KBM-7 (cell line): ENCODE measurements at places on chromosomes 3 and 15.

- peak; percentile 45 for DNase-seq
These were observed 314.8 kb upstream of the CTDSPL start for GRCh38 chr3:37546876-37547275.

DNA sequence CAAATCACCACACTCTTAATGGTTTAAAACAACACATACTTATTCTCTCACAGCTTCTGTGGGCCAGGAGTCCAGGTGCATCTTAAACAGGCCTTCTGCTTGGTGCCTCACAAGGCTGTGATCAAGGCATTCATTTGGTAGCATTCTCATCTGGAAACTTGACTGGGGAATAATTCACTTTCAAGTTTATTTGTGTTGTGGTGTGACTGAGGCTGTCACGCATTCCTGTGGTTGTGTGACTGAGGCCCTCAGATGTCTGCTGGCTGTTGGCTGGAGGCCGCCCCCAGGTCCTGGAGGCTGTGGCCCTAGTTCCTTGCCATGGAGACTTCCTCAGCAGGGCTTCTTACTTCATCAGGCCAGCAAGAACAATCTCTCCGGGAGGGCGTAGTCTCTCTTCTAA, 16.9 kb upstream of the FAM3D start:
- peak; percentile 5 for DNase-seq

- peak; percentile 86 for DNase-seq
These were observed 125.2 kb downstream of the OCA2 start for GRCh38 chr15:27973886-27974285.

- no peak for DNase-seq
These were observed 323.9 kb upstream of the IGF1R start for GRCh38 chr15:98324341-98324970.

- no peak for DNase-seq
These were observed 53.4 kb upstream of the PRICKLE2 start for GRCh38 chr3:64278625-64279024.

GRCh38 chr3:149330609-149331331, 2.7 kb downstream of the TM4SF18 start:
- no peak for DNase-seq

GRCh38 chr15:38111070-38111469, 141.6 kb upstream of the SPRED1 start:
- DNase-seq, result no peak

- DNase-seq, result peak; percentile 27
These were observed 257.2 kb upstream of the NECTIN3 start for GRCh38 chr3:110814170-110815007.

DNA sequence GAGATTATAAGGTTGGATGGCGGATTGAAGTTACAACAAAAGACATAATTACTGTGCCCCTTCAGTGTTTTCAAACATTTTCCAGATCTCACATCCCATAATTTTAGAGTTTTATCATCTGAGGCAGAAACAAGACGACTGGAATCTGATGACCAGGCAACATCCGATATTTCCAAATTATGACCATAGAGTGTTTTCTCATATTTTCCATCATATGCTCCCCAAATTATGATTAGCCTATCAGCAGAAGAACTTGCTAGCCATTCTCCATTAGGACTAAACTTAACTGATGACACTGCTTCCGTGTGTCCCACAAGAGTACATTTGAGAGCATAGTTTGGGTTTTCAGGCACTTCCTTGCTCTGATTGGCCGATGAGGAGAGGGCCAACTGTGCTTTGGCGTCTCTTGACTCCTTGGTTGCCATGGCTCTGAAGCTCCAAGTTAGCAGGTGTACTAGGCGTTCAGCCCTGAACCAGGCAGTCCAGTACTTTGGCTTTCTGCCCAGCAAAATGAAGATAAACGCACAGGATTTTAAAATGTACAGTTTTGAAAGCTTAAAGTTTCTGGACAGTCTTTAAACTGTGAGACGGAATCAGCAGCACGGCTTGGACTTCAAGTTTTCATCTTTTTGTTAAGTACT, 638 bp downstream of the WDR5B start:
- peak; percentile 55 for DNase-seq

DNA sequence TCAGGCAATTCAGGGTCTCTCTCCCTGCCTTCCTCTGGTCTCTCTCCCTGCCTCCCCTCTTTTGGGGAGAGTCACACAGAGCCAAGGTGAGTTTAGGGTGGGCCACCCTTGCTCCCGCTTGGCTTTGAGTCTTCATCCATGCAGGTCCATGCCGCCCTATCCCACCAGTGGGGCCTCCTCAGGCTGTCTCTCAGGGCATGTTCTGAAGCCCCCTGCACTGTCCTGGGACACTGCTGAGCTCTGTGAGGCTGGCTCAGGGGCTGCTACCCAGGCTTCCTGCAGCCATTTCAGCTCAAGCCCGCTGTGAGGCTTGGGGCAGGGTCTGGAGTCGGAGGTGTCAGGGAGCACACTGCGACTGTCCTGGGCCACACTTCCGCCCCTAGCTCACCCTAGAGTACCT, 203.1 kb downstream of the SSR3 start:
- no peak for DNase-seq

GRCh38 chr3:152040319-152040718, 166.9 kb downstream of the SUCNR1 start:
- no peak for DNase-seq

DNA sequence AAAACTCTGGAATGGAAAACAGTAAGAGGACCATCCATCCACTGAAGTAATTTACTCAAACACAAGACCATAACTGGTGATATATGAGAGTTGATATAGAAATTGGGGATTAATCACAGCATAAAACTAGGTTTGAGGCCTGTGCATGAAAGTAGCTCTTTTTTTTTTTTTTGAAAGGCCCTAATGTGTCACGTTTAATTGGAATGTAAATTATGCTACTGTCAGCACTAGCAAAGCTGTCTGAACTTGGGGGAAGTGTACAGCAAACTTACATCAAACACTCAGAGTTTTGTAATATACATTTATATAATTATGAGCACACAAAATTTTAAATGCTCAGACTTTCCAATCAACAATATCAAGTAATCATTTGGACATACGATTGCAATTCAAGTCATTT, 154.1 kb downstream of the GREM1 start:
- no peak for DNase-seq

DNA sequence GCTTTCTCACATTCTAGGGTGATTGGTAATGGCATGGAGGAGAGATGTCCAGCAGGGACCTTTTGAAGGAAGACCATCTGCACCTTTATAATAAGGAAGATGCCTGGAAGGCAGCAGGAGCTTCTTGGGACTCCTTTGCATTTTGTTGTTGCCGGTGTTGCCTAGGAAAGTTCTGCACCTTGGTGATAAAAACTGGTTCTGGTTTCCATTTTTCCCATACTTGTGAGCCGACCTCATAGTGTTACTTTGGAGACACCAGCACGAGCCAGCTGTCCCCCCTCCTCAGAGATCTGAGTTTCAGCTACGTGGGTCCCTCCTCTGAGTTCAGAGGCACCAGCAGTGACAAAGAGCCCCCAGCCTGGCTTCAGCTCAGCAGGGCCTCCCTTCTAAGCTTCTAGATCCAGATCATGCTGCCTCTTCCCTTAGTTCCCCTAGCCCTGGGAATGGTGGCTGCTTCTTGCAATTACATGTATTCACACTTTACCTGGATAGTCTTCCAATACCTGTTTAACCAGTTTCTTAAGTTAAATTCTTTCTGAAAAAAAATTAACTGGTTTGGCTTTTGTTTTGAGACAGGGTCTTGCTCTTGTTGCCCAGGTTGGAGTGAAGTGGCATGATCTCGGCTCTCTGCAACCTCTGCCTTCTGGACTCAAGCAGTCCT, 18.0 kb upstream of the FSTL1 start:
- no peak for DNase-seq

DNA sequence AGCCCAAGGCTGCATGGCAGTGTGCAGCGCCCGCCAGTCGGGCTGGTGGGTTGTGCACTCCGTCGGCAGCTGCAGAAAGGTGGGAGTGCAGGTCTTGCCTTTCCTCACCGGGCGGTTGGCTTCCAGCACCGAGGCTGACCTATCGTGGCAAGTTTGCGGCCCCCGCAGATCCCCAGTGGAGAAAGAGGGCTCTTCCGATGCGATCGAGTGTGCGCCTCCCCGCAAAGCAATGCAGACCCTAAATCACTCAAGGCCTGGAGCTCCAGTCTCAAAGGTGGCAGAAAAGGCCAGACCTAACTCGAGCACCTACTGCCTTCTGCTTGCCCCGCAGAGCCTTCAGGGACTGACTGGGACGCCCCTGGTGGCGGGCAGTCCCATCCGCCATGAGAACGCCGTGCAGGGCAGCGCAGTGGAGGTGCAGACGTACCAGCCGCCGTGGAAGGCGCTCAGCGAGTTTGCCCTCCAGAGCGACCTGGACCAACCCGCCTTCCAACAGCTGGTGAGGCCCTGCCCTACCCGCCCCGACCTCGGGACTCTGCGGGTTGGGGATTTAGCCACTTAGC, 4.3 kb downstream of the ISL2 start:
- DNase-seq, result no peak

GRCh38 chr3:346186-346585, 149.6 kb downstream of the CHL1 start:
- no peak for DNase-seq

- DNase-seq, result no peak
These were observed 24.1 kb downstream of the RASGRP1 start for GRCh38 chr15:38540510-38540909.

- DNase-seq, result peak; percentile 85
These were observed 23.9 kb upstream of the SLTM start for GRCh38 chr15:58957101-58957973.

DNA sequence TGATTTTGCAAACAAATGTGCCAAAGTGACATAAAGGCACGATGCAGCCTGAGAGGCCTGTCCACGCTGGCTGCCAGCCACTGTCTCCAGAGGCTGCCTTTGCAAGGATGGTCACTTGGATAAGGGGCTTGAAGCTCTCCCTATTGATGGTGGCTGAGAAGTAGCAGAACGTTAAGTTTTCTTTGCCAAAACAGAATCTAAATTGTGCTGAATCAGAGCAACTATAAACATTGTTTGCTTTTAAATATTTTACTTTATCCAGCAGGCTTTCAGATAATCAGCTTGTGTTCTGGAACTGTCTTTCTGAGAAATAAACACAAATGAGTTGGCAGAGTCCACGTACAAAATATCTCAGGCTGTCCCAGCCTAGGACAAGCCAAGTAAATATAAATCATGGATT, 23.8 kb upstream of the CNBP start:
- DNase-seq, result no peak

- DNase-seq, result no peak
These were observed 218.9 kb downstream of the PDZRN3 start for GRCh38 chr3:73405853-73406252.

DNA sequence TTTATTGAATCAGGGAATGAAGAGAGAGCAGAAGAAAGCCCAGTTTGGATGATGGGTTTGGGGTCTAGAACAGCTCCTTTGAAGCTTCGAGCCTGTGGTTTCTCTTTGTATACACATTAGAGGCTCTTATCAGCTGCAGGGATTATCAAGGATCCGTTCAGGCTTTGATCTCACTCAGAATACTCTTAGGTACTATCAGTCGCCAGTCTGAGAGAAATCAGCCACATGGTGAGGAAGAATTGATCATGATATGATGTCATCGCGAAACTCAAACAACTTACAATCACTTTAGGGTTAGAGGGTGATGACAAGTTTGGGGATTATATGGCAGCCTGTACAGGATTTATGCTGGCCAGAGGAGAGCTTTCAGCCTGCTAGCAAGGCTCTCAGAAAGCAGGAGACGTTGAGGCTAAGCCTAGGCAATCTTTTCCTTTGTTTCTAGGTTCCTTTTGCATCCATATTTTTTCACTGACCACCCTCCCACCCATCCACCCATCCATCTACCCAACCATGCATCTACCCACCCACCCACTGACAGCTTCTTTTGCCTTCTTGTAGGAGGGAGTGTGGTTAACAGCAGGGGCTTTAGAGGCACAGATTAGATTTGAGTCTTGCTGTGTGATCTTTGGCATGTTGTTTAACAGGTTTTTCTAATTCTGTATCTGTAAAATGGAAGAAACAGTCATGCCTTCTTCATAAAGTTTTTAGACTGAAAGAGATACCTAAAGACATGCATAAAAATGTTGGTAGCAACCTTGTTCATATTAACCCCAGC, 330.4 kb upstream of the LRRFIP2 start:
- no peak for DNase-seq

DNA sequence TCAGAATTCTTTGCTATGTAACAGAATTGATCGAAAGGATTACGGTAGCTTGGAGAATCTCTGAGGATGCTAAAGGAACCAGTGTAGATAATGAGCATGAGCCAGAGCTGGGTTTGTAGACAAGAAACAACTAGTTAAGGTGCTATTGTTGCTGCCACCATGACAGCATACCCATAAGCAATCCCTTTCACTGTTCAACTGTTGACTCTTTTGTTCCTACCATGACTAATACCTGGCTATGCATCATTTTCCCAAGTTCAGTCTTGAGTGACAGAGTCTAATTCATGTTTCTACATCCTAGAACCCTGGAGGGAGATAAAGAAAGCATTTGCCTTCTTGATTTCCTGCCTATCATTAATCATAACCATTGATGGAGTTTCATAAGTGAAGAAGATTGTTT, 600.3 kb downstream of the OTOL1 start:
- DNase-seq, result no peak

DNA sequence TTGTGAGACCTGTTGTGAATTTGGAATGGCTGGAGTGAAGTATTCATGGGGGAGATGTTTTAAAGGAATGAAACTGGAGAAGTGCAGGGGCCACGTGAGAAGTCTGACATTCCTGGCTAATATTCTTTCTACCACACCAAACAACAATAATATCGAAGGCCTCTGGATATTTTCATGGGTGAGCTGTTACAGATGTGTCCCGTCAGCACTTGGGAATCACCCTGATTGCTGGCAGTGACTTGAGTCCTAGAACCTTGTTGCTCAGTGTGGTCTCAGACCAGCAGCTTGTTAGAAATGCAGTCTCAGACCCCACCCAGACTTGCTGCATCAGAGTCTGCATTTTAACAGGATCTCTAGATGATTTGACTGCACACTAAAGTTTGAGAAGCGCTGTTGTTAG, 113.8 kb downstream of the ITPR1 start:
- DNase-seq, result no peak

GRCh38 chr3:177883957-177884356, 652.3 kb upstream of the KCNMB2 start:
- DNase-seq, result peak; percentile 31

DNA sequence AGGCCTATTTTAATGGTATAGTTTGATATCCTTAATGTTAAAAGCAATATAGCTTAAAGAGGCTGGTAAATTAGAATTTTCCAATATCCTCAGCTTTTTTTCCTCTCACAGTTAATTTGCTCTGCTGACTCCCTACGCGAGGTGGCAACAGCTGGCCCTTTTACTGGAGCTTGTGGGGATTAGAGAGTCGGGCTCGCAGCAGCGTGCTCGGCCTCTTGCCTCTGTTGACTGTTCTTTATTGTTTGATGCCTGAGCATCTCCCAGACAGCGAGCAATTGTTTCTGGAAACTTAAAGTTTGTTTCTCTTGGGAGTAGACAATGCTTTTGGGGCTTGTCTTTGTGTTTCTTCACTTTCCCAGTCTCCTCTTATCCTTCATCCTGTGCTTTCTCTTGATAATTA, 80.8 kb downstream of the OPA1 start:
- no peak for DNase-seq

GRCh38 chr3:167397826-167398225, 17.7 kb upstream of the ZBBX start:
- no peak for DNase-seq

DNA sequence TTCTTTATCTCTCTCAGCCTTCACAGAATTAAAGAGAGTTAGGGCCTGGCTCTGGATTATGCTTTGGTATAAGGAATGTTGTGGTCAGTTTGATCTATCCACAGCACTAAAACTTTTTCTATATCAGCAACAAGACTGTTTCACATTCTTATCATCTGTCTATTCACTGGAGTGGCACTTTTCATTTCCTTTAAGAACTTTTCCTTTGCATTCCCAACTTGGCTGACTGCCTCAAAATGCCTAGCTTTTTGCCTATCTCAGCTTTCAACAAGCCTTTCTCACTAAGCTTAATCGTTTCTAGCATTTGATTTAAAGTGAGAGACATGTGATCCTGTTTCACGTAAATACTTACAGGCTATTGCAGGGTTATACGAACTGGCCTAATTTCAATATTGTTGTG, 471.8 kb downstream of the GBE1 start:
- no peak for DNase-seq
